ENCODE measurements at places on chromosomes 1 and 21.

GRCh38 chr1:44609412-44609767 lies 64.9 kb downstream of the TMEM53 start:
- peak; percentile 14 for DNase-seq

- no peak for DNase-seq
These were observed 389.6 kb upstream of the C1orf87 start for GRCh38 chr1:60463146-60463545.

DNA sequence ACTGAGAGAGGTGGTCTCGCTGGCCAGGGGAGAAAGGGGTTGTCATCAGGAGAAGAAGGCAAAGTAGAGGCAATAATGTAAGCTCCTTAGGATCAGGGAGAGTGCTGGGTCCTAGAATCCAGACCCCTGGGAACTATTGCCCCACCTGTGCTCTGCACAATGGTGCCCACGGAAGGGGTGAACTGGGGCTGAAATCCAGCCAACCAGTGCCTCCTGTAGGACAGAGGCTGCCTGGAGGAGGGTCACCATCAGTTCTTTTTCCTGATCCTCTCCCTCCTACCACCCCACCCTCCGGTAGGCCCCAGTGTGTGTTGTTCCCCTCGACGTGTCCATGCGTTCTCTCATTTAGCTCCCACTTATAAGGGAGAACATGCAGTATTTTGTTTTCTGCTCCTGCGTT lies 52.9 kb upstream of the ATP2B4 start:
- DNase-seq, result no peak

- no peak for DNase-seq
These were observed 9.6 kb upstream of the RIMKLA start for GRCh38 chr1:42370876-42371549.

DNA sequence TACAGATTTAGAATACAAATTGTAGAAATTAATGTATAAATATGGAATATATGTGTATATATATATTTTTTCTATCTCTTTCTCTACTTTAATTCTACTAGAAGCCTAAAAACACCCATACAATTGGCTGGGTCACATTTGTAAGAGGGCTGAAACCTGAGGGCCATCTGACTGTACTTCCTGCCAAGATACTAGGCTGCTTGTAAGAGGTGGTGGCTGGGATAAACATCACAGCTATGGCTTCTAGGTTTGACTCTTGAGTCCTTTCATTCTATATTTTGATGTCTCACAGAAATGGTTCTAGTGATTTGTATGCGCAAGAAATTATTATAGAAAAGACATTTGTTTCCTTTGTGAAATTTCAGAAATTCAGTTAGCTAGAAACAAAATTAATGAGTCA lies 1155.2 kb upstream of the B3GALT2 start:
- no peak for DNase-seq

GRCh38 chr21:41997657-41998056 lies 12.5 kb downstream of the ZBTB21 start:
- no peak for DNase-seq

DNA sequence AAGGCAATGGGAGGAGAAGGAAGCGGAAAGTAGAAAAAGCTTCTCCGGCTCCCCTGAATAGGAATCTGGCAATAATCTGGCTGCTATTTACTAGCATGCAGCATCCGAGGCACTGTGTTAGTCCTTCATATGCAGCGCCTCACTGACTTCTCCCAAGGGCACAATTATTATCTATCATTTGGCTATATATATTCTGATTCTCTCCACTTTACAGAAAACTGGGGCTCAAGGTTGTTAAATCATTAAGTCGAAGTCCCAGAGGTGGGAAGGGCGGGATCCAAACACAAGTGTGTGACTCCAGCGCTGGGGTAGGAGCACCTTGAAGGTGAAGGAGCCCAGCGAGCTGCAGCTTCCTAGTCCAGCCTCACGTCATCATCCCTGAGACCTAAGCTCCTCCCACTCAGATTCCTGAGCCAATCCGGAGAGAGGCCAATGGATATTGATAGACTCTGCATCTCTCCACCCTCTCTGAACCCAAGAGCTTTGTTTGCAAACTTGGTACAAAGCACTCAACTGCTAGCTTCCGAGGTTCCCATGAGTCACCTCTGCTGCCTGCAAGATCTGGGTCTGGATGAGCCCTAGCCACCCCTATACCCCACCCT lies 16.6 kb upstream of the EYA3 start:
- DNase-seq, result no peak

GRCh38 chr1:6967431-6968111 lies 182.3 kb downstream of the CAMTA1 start:
- no peak for DNase-seq

- DNase-seq, result no peak
These were observed 55.3 kb upstream of the RGS21 start for GRCh38 chr1:192261476-192261875.

DNA sequence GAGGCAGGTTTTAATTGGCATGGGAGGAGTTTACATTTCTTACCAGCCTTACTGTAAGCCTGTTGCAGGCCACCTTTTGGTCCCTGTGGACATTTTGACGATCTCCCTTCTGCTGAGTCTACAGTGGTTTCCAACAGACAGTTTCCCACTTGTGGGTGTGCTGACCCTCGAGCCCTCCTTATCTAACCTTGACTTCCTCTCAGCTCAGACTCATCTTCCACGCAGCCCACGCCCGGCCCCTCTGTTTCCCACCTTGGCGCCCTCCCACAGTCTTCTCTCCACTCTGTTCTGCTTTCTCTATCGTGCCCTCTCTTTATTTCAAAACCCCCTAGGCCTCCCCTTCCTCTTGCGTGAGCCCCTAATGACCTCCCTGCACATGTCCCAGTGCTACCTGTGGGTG lies 6.1 kb upstream of the ARL8A start:
- DNase-seq, result no peak

DNA sequence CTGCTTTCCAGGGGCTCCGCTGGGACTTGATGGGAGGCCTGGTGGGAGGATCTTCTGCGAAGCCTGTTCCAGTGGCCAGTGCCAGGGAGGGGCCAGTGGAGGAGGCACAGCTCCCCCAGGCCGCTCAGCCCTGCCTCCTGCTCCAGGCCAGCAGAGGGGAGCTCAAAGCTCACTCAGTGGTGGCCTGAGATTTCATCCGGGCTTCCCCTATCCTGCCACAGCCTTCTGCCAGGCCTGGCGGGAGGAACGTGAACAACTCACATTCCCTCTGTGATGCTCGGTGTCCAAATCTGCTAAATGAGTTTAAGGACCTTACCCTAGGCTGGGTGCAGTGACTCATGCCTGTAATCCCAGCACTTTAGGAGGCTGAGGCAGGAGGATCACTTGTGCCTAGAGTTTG lies 3.3 kb downstream of the CLCNKB start:
- no peak for DNase-seq

DNA sequence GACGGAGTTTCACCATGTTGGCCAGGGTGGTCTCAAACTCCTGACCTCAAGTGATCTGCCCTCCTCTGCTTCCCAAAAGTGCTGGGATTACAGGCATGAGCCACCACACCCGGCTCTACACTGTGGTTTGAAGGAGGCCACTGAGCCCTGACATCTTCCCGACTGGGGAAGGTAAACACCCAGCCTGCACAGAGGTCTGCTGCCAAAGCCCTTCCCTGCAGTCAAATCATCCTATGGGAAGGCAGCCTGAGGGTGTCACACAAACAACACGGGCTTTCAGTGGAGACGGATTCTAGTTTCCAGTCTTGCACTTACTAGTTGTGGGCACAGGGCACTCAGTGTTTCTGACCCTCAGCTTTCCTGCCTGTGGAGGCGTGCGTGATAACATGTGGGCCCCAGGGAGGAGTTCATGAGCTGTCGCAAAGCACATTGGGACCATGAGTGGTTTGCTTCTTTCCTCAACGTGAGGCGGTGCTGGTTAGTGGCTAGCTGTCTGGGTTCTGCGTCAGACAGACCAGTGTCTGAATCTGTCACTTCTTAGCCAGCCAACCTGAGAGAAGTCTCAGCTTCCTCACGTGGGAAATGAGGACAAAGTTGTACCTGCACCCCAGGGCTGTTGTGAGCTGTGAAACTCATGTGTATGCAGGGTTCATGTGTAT lies 21.5 kb upstream of the OPRD1 start:
- no peak for DNase-seq

GRCh38 chr1:191034132-191034531 lies 556.5 kb upstream of the BRINP3 start:
- no peak for DNase-seq

- DNase-seq, result no peak
These were observed 48.9 kb downstream of the CHML start for GRCh38 chr1:241591317-241591716.

GRCh38 chr1:242556759-242557158 lies 32.3 kb upstream of the PLD5 start:
- no peak for DNase-seq

DNA sequence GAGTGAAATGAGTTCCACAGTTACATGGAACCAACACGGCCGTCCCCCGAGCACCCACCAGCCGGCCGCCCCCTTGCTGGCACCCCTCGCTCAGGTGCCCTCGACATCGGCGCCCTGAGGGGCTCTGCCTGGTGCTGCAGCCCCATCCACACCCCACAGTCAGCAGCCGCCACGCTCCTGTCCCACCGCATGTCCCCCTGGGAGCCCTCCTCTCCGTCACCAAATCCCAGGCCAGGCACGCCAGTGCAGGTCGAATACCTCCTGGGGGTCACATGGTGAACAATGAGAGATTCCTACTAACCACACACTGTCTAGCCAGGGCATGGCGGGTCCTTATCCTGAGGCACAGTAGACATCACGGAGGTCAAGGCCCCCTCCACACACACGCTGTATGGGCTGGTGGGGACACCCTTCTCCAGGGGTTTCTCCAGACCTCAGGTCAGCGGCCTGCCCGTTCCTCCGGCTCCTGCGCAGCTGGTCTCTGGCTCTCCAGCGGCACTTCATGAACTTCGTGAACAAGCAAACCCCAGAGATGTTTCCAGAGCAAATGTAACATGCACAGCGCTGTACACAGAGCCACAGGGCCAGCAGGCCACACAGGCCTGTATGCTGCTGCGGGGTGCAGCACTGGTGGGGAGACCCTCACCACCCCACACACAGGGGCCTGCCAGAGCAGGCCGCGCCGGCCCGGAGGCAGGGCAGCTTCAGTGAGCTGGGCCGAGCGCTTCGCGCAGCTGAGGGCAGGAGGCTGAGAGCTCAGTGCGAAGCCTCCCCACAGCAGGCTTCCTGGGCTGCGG lies 21.8 kb downstream of the POFUT2 start:
- DNase-seq, result no peak

DNA sequence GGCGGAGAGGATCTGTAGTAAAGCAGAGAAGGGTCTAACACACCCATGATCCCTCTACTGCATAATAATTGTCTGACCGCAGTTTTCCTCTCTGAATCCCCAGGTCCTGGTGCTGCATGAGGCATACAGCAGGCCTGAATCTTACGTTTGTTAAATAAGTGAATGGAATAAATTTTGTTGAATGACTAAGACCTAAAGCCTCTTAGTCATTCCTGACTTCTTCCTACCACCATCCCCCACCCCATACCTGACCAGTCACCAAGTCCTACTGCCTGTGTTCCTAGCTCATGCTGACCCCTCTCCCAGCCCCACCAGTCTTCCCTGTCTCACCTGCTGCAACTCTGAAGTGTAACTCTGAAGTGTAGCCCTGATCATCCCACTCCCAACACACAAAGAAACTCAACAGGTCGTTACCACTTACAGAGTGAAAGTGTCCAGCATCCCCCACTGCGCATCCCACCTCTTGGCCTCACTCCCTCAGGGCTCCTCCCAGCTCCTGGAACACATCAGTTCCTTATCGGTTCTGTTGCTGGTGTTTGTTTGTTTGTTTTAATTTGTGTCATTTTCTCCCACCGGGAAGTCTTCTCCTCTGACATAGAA lies 9.7 kb downstream of the GJA5 start:
- DNase-seq, result no peak

- no peak for DNase-seq
These were observed 338.6 kb downstream of the TBX15 start for GRCh38 chr1:118649369-118650106.

DNA sequence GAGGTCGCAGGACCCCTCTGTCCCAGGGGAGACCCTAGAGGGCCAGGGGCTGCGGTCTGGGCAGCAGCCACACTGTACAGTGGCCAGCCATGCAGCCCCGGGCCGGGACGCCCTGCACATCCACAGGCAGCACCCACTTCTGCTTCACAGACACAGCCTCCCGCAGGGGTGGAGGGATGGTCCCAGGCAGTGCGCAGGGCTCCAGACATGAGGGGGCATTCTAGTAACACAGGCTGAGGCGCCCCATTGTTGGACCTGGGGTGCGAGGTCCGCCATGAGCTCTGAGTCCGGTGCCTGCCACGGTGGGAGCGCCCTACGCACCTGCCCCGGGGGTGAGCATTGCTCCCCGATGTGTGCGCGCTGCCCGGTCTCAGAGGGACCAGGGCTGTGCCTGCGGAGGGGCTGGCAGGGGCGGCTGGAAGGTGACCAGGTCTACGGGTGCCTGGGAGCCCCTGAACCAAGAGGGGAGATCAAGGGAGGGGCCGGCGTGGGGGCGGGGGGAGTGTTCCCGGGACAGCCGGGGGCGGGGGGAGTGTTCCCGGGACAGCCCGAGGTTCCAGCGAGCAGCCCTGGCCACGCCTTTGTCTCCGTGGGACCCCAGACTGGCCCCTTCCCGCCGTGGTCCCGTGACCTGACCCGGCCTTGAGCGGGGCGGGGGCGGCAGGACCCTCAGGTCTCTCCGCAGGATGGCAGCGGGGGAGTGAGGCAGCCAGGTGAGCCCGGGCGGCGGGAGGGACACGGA lies 4.5 kb downstream of the MMEL1 start:
- no peak for DNase-seq

DNA sequence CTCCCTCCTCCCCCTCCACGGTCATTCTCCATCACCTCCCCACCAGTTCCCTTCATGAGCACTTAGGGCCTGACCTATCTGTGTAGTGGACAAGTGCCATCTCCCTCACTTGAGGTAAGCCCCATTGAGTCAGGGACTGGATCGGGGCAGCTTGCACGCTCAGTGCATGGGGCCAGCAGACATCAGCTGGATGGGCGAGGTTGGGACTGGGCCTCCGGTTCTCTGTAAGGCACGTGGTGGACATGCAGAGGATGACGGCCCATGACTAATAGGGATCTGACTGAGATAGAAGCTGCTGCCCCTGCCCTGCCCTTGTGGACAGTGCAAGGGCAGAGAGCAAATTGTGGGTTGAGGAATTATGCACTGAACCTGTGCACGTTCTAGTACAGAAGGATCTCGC lies 120.4 kb upstream of the C1orf174 start:
- DNase-seq, result no peak

GRCh38 chr1:41367288-41367642 lies 6.0 kb downstream of the FOXO6 start:
- no peak for DNase-seq
